EH (cell line): ENCODE measurements at places on chromosomes 5 and 9.

- DNase-seq, result no peak
Observed at GRCh38 chr5:57862942-57863341, 380.3 kb upstream of the ACTBL2 start.

GRCh38 chr5:143757116-143757515 lies 54.8 kb upstream of the HMHB1 start:
- DNase-seq, result no peak

DNA sequence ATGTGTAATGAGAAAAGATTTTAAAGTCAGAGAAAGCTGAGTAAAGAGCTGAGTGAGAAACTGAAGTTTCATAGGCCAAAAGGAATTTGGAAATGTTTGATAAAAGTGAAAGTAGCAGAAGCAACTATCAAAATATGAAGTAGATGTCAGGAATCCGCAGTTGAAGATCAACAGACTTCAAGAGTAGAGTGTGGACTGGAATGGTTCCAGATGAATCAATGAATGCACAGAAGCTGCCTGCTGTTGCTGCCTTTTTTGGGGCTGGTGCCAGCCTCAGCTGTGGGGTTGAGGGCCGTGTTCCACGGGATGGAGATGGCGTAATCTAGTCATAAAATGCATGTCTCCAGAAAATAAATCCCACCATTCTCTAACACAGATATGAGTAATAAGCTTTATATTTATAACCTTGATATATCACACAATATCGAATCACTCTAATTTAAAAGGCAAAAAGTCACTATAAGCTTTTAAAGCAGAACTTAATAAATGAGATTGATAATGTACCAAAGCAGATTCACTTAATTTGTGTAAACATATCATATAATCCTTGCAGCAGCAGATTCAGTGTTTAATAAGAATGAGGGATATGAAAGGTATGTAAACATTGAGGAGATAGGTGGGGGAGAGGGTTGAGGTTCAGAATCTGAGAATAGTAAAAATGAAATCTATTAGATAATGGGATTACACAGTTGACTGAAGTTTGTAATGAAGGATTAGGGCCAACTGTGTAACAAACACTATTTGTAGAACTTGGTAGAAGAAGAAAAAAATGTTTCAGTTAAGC lies 652.3 kb upstream of the FTMT start:
- DNase-seq, result peak; percentile 34

DNA sequence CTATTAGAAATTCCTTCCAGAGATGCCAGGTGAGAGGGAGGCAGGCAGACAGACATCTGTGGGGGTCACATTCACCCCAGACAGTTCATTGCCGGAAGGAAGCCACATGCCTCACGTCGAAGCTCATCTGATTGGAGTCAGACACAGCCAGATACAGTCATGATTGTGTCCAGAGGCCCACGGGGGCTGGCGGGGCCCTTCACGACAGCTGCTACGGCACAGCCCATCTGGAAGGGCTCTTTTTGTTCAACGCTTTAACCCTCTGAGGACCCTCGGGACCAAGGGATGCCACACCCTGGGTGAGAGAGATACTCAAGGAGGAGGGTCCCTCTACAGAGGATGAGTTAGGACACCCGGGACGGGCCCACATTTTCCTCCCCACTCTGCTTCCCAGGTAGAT lies 31.9 kb upstream of the GABRP start:
- DNase-seq, result no peak

GRCh38 chr9:69044240-69045219 lies 9.0 kb downstream of the FXN start:
- peak; percentile 74 for DNase-seq

- DNase-seq, result no peak
Observed at GRCh38 chr5:31421806-31422586, 109.9 kb downstream of the DROSHA start.

GRCh38 chr9:90842996-90843395 lies 41.4 kb downstream of the SYK start:
- DNase-seq, result no peak

DNA sequence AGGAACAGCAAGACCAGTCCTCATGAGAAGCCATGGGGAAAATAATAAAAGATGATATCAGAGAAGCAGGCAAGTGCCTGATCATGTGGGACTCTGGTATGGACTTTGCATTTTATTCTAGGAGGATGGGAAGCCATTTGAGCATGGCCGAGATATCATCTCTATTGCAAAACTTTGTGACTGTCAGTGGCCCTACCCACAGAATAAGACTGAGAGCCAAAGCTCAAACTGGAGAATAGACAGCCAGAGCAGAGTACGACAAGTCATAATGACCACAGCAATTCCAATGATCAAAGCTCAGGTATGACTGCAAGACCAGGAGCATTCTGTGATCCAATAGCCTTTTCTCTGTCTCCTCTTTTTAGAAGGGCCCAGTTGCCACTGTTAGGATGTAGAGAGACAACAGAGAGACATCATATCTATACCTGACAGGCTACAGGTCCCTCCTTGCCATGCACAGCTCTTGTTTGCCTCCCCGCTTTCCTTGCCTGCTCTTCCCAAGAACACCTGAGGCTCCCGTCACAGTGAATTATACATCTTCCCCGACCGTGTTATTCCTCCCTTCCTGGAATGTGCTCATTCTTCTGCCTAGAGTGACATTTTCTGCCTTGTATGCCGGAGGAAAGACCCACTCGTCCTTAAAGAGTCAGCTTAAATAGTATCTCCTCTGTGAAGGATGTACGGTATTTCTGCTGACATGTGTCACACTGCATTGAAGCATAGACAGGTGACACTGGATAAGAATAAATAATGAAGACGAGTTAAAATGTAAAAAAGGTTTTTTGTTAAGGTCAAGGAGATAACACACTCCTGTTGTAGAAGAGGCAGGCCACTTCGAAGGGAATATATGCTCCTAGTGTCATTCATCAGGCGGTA lies 248.7 kb upstream of the MAP3K1 start:
- peak; percentile 19 for DNase-seq

DNA sequence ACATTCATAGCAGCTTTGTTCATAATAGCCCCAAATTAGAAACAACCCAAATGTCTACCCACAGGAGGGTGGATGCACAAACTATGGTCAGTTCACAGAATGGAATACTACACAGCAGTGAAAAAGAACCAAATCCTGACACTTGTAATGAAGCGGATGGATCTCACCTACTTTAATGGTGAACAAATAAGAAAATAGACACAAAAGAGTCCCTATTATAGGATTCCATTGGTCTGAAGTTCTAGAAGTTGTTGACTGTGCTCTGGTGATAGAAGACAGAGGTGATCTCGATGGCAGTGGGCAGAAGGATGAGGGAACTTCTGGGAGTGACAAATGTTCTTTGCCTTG lies 20.6 kb upstream of the LAMC3 start:
- no peak for DNase-seq

GRCh38 chr5:138344887-138345622 lies 7.0 kb downstream of the FAM53C start:
- DNase-seq, result no peak

- DNase-seq, result no peak
Observed at GRCh38 chr9:117303643-117304230, 111.1 kb downstream of the ASTN2 start.

DNA sequence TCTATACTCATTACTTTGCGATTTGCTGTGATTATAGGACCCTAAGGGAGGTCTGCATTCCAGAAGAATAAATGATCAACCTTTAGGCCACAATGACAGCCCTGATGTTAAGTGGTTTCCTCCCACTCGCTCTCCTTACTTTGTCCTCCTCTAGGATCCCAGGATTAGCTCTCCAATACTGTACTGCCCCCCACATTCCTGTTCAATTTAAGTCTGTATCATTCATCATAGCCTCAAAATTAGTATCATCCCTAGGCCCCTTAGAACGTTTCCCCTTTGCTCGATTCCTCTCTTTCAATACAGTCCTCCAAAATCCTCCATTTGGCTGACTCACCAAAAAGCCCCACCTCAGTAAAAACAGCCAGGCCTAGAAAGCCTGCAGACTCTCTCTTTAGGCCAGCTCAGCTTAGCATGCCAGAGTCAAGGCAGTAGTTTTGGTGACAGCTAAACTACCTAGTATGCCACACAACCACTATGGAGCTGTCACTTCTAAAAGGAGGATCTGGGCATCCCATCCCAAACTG lies 24.4 kb downstream of the RNF145 start:
- DNase-seq, result peak; percentile 93

- DNase-seq, result no peak
Observed at GRCh38 chr5:165076686-165077085, 1571.3 kb downstream of the MAT2B start.

GRCh38 chr5:14757850-14758249 lies 93.3 kb downstream of the OTULIN start:
- no peak for DNase-seq

DNA sequence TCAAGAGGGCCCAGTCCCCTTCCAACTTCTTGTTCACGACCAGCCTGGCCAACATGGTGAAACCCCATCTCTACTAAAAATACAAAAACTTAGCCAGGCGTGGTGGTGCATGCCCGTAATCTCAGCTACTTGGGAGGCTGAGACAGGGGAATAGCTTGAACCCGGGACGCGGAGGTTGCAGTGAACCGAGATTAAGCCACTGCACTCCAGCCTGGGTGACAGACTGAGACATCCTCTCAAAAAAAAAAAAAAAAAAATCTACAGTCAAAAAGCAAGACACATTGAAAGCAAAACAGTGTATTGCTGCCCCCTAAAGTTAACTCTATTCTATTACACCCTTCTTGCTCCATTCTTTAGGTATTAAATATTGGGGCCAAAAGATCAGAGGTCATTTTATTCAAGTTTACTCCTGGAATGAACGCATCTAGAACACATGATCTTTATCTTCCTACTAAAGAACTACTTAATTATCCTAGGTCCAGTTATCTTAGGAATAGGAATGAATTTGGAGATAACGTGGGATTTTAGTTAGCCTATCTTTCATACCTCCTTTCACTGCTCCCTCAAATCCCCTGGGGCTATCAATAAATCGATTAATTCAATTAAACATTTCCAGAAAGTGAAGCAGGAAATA lies 2.4 kb downstream of the ATG12 start:
- peak; percentile 64 for DNase-seq

DNA sequence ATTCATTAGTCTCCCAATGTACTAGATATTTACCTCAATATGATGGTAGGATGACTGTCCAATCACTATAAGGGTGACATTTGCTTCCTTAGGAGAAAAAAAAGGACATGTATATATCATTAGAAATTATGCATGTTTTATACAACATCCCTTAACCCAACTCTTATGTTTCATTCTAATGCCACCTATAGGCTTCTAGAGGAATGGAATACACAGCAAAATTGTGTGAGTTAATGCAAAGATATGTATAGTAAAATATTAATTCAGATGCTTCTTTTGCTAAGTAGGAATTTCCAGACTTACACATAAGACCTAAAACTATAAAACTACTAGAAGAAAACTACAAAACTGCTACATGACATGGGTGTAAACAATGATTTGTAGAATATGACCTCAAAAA lies 3.5 kb downstream of the PRXL2C start:
- DNase-seq, result peak; percentile 45

- peak; percentile 37 for DNase-seq
Observed at GRCh38 chr9:136437430-136437829, 2.2 kb downstream of the INPP5E start.

GRCh38 chr5:30108051-30108450 lies 1085.4 kb upstream of the CDH6 start:
- DNase-seq, result no peak

GRCh38 chr5:41903382-41903891 lies 707 bp upstream of the RIMOC1 start:
- no peak for DNase-seq

DNA sequence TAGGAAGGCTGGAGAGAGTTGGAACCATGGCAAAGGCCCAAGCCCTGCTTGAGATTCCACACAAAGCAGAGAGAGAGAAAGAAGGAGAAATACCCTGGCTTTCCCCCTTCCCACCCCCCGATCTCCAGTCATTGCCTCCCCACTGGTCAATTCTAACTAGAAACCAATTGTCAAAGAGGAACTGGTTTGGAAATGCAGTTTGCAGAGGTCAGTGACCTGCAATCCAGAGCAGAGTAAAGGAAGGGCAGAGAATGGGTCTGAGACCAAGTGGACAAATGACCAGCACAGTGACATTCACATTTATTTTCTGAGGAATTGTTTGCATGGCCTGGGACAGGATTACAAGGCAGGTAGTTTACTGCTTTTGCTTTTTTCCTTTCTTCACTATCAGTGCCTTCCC lies 37.5 kb upstream of the ZFYVE16 start:
- no peak for DNase-seq
